Stimulated activated CD4-positive, alpha-beta T cell treated with anti-CD3 and anti-CD28 coated beads, TNF-alpha, amount 100 ng/mL, for 24 hours (primary cell): ENCODE measurements at places on chromosomes 16 and 17.

GRCh38 chr17:75344666-75345065 lies 55.4 kb upstream of the SLC25A19 start:
- peak; percentile 24 for DNase-seq

DNA sequence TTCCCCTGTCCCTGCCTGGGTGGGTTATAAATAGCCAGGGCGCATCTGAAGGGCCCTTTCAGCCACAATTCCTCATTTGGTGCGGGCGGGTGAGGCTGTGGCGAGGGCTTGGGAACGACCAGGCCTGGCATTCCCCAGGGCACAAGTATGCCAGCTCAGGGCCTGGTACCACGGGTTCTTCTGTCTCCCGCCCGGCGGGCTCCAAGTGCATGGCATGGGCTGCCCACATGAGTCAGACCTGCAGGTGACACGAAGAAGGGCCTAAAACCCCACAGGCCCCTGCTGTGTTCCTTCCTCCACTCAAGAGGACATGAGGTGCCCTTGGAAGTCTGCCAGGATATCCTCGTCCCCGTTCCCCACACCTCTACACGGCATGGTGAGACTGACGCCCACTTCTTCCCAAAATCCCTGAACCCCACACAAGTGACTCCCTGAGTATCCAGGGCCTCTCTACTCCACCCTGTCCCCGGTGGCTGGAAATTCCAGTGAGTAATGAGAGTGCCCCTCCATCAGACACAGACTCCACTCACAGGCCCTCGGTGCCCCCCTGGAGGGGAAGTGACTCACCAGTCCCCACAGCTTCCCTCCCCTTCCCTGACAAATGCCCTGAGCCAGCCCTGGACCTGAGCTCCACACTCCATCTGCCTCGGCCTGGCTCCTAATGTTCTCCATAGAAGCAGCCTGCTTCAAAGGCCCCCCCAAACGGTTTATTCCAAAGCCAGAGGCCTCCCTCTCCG lies 68.8 kb downstream of the ABR start:
- no peak for DNase-seq

DNA sequence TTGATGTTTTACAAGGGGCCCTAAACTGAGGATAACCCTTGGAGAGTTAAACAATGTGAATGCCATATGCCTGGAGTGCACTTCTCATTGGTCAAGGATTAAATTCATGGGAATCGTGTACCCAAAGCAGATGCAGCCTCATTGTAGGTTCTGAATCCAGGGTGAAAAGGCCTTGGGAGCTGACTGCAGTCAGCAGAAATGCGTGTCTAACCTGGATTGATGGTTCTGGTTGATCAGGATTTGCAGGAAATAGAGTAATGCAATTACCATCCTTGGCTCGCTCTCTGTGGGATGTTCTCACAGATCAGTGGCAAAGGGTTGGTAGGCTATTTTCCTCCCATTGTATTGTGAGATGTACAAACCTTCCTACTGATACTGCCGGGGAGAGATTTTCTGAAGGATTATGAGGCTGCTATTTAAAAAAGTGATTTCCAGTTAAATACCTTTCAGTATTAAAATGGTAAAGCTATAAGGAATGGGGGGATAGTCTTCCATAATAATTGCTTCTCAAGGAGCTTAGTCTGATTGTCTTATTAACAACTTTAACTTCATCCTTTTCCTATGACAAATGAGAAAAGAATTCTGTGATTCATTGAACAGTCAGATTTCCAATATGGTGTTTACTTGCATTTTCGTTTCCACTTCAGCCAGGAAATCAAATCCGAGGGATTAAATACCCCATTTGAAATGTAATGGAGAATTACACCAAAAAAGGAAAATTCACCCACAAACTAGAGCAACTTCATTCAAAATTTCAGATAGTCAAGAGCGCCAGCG lies 1028.1 kb upstream of the EEF2KMT start:
- no peak for DNase-seq

GRCh38 chr17:77228241-77228752 lies 87.5 kb downstream of the SEC14L1 start:
- DNase-seq, result no peak

GRCh38 chr16:85425074-85425662 lies 188.0 kb upstream of the GSE1 start:
- DNase-seq, result no peak

GRCh38 chr17:49564638-49565037 lies 11.0 kb upstream of the NXPH3 start:
- DNase-seq, result no peak

GRCh38 chr17:50522766-50523165 lies 9.8 kb upstream of the EPN3 start:
- DNase-seq, result no peak

GRCh38 chr16:84689111-84689510 lies 10.7 kb upstream of the USP10 start:
- DNase-seq, result no peak

DNA sequence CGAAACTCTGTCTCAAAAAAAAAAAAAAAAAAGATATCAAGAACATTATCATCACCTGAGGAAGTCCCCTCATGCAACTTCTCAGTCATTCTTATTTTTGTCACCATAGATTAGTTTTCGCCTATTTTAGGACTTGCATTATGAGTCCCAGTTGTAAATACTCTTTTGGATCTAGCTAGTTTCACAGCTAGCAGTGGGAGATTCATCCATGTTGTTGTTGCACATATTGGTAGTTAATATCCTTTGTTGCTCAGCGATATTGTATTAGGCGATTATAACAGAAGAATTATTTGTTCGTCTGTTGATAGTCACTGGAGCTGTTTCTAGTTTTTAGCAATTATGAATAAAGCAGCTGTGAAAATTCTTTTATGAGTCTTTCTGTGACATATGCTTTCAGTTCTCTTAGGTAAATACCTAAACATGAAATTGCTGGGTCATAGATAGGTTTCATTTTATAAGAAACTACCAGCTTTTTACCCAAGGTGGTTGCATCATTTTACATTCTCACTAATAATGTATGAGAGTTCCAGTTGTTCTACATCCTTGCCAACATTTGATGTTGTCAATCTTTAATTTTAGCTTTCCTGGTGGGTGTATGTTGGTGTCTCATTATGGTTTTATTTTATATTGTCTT lies 40.7 kb upstream of the MAP3K14 start:
- no peak for DNase-seq
